ENCODE measurements at places on chromosomes 3 and 15.

GRCh38 chr3:65902304-65902793 is 136.4 kb downstream of the MAGI1 start:
- no peak for DNase-seq

DNA sequence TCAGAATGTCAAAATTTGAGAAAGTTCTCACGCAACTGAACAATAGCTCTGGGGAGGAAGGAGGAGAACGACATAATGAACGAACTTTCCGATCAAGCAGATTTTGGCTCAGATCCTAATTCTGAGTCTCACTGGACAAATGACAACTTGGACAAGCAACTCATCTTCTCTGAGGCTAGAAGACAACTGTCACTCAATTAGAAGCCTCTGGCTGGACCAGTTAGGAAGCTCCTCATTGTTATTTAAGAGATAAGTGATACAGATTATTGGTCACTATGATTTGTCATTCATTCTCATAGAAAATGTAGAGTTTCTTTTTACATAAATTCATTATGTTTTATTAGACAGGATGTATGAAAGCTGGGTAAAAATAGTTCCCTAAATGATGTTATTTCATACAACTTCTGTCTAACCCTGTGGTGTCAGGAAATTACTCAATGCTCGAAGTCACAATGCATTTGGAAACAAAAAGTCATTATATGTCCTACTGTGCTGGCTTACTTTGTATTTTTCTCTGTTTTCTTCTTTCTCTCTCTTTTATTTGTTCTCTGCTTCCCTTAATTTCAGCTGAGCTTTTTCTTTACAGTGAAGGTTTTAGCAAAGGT is 11.0 kb upstream of the C3orf49 start:
- DNase-seq = no peak

DNA sequence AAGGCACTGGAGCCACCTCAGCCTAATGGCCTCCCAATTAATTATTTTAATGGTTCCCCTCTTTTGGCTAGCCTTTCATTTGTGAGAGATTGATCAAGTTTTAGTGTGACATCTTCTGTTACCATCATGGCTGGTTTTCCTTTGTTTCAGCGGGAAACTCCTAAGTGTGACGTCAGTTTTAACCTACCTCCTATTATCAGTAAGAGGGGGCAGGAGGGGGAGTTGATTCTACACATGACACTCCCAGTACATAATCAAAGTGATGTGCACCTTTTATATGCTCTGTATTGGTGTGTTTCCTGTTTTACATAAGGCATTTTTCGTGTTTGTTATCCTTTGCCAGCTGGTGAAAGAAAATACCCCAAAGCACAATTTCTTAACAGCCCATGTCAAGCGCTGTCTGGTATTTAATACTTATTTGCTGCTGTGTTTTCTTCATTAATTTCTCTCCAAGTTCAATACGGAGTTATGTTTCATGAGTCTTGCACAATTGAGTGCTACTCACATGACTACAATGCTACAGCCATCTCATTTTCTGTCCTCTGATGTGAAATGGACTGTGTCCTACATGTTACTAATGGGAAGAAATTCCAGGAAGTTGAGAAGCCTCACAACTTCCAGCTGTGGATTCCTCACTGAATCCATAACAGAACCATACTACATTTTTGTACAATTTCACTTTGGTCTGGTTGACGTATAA is 52.2 kb upstream of the POLR2M start:
- DNase-seq = no peak

- DNase-seq = no peak
Measured at GRCh38 chr3:17399586-17399985, 342.8 kb downstream of the TBC1D5 start.

DNA sequence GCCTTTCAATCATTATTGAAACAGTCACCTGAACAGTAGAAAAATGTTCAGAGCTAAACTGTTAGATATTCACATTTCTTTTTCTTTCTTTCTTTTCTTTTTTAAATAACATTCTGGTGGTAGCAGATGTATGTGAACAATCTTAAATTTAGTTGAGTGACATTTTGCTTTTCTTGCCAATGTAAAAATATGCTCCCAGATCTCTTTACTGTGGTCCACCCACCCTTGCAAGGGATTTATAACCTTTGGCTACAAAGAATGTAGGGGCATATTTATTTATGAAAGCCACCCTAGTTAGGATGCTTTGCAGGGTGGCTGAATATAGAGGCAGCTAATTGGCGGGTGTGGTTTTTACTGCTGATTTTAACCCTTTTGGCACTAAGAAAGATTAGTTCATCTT is 473.9 kb downstream of the MFSD1 start:
- DNase-seq = no peak

DNA sequence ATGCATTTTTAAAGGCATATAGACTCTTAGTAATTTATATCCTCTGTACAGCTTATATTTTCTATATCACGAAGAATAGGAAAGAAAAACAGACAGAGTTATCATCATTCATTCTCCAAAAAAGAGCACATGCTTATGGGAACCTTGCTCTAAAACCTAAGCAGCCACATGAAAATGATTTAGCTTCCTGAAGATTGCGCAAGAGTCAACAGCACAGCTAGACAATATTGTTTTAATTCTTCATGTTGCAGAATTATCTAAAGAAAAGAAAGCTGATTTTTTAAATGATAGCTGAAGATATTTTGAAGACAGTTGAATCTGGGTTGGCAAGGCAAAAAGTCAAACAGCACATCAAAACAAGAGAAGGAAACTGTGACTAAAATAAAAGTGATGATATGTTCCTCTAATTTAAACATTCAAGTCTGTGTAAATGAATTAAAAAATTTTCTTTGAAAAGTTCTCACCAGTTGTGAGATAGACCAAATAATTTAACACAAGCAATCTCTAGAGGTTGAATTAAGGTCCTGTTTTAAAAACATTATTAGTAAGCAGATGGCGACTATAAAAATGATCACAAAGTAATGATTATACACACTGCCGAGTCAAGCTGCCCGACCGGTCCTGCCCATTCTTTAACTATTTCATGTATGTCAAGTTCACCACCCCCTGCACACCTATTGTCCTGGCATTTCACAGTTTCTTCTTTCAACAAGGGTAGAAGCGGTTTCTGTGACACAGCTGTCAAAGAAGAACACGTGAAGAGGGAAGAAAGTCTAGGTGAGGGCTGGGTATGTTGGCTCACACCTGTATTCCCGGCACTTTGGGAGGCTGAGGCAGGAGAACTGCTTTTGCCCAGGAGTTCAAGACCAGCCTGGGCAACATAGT is 74.2 kb upstream of the BHLHE40 start:
- no peak for DNase-seq

Measured in T-helper 17 cell (primary cell).